ENCODE measurements at places on chromosomes 2 and 18.
A peak's percentile ranks its signal among the peaks of the same experiment; 100 is the strongest.

DNA sequence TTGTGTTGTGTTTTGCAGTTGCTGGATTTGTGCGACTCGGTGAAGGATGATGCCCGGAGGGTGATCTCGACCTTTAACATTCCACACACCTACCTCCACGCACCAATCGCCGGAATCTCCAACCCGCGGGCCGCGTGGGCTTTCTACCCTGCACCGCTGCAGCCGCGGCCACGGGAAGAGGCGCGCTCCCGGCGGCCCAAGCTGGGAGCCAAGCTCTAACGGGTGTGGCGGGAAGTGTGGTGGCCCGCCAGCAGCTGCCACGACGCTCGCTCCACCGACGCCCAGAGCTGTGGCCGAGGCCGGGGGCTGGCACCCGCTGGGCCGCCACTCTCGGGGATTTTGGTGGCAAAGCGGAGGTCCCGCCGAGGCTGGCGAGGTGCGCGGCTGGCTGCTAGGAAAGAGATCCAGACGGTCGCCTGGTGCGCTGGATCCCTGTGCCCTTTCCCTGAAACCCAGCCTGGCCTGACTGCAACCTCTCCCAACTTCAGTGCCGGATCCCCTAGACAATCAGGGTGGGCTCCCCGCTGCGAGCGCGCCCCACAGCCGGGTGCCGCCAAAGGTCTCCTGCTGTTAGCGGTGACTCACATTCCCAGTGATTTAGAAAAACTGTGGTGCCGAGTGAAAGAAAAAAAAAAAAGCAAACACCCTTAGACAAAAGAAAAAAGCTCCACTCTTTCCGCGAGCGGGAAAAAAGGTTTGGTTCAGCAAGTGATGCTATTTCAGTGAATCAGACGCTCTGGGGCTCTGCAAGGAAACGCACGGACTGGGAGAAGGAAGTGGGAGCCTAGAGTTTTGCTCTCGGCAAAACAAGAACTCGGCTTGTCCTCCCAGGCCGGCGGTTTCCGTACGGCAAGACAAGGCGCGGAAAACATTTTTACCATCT lies 2.9 kb upstream of the BCL2L11 start:
- DNase-seq = peak; percentile 24

GRCh38 chr2:46497766-46498165 lies 18.4 kb downstream of the TMEM247 start:
- DNase-seq = no peak

- DNase-seq = no peak
These were observed 749.2 kb downstream of the ADCYAP1 start for GRCh38 chr18:1653873-1654272.

GRCh38 chr2:9778012-9778411 lies 65.3 kb upstream of the TAF1B start:
- DNase-seq = no peak

- DNase-seq = no peak
These were observed 2.1 kb downstream of the TMEM37 start for GRCh38 chr2:119433636-119434327.

GRCh38 chr2:675460-675859 lies 1.7 kb downstream of the TMEM18 start:
- DNase-seq = peak; percentile 20

- DNase-seq = no peak
These were observed 5.8 kb upstream of the SEMA4C start for GRCh38 chr2:96875498-96876268.

GRCh38 chr2:113940891-113941290 lies 51.0 kb downstream of the ACTR3 start:
- no peak for DNase-seq

DNA sequence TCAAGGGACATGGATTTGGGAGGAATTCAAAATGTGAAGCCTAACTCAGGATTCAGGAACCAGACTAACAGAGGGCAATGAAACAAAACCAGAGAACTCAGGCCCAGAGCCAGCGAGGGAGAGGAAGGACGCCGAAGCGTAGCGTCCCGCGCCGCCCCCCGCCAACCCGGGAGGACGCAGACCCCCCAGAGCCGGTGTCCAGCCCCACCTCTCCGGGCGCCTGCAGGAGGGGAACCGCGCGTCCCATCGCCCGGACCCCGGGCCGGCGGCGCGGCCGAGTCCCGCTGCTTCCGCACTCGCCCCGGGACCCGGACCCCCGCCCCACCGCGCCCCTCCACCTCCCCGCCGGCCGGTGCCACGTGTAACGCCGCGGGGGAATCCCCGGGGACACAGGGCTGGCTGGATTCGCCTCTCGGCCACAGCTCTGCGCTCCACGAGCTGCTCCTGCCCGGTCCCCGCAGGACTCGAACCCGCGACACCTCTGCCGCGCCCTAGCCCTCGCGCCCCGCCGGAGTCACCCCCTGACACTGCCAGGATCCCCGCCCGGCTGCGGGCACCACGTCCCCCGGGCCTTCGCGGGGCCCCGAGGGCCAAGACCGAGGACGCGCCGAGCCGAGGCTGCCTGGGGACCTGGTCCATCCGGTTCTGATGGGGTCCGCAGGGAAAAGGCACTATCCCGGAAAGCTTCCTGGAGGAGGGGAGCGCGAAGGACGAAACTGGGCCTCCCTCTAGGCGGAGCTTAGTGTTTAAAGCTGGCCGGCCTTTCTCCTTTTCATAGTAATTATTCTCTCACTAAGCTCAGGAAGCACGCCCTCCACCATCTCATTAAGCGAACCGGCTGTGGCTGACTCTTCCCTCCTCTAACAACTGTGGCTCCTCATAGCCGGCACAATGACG lies 40.4 kb upstream of the FAM124B start:
- peak; percentile 10 for DNase-seq

GRCh38 chr18:61589724-61590065 lies 256.5 kb downstream of the CDH20 start:
- DNase-seq = peak; percentile 39

DNA sequence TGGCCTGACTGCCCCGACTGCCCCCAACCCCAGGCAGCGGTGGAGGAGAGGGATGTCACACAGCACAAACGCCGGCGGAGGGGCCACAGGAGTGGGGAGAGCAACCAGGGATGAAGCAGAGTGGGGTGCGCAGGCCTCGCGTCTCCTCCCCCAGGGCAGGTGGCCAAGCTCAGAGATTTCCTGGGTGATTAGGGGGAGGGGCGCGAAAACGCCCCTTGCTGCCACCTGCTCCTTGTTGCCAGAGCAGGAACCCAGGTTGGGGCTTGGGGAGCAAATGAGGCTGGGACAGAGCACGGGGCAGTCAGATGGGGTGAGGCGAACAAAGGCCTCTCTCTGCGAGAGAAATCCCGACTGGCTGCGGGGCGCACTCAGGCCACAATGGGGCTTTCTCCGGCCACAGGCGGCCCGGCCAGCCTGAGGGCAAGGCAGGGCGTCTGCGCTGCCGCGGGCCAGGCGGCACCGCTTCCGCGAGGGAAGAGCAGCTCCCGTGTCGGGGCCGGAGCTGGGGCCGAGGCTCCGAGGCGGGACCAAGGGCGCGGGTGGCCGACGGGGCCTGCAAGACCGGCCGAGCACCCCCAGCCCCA lies 11.5 kb downstream of the TEX44 start:
- no peak for DNase-seq

GRCh38 chr2:233010569-233011267 lies 2.3 kb downstream of the NGEF start:
- no peak for DNase-seq

DNA sequence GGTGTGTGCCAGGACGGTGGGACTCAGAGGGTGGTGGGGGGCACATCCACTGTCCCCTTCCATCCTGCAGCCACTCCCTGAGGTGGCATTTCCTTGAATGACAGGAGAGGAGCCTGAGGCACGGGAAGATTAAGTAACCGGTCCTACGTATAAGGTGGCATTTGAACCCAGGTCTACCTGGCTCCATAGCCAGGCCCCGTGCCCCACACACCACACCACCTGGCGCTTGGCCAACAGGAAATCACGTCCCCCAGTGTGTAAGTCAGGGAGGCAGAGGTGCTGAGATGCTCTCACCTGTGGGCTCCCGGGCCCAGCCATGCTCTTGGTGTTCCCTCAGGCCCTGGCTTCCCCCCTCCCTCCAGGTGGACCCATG lies 53.7 kb downstream of the HPCAL1 start:
- DNase-seq = no peak

- no peak for DNase-seq
These were observed 8.4 kb downstream of the ST8SIA5 start for GRCh38 chr18:46748466-46748865.

DNA sequence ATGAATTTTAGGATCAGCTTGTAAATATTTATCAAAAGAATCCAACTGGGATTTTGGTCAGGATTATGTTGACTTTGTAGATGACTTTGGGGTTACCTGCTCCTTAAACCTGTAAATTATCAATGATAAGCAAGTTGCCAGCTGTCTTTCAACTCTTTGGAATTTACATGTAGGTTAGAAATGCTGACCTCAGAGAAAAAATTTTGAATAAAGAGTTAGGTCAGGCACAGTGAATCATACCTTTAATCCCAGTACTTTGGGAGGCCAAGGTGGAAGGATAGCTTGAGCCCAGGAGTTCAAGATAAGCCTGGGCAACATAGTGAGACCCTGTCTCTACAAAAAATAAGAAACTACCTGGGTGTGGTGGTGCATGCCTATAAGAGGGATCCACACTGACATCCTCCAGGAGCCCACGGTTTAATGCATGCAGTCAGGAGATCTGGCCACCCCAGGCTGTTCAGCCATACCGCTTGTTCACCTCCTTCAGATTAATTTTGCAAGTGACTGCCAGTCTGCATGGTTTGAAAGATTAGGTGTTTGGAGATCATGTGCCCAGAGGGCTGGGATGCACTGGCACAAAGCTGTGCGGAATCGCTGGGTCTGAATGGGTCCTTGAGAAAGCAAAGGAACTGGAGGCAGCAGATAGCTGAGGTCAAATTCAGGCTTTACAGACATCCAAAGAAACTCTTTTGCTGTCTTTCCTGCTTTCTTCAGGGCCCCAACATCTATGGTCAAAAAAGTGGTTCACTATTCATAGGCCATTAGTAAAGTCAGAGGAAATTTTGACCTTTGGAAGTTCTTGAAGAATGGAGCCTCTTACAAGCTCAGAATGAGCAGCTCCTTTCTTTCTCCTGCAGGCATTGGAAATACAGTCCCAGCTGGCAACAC lies 83.4 kb upstream of the TXNDC2 start:
- DNase-seq = no peak

GRCh38 chr2:141570474-141571131 lies 560.2 kb downstream of the LRP1B start:
- DNase-seq = no peak

GRCh38 chr2:177038787-177039484 lies 173.7 kb upstream of the HNRNPA3 start:
- peak; percentile 3 for DNase-seq

- DNase-seq = no peak
These were observed 95.2 kb upstream of the FSIP2 start for GRCh38 chr2:185643434-185643833.

Measured in fibroblast of gingiva (primary cell).